Effector memory CD8-positive, alpha-beta T cell (primary cell): ENCODE measurements at places on chromosomes 5 and 9.

DNA sequence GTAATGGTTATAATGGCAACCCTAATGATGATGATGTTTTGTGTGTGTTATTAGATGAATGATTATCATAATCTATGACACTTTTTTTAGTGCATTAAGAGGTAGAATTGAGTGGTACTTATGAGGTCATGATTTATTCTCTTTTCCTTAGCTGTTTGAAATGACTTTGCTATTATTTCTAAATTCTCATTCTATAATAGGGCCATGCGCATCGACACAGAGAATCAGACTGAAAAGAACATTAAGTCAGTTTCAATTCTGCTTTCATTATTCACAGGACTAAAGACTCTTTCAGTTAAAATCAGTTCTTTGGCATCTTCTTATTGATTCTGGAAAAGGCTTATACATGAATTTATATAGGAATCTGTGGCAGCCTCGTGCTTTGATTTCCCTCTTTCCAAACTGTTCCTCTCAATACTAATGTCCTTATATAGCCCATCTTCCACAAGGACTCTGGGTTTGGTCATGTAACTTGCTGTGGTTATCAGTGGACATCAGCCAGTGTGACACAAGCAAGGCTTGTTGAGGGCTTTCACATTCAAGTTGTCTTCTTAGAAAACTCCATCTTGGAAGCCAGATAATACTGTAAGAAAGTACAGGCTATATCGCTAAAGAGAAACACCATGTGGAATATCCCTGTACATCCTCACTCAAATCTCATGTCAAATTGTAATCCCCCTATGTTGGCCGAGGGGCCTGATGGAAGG is 140.3 kb upstream of the CHD1 start:
- no peaks in the 10 kb centered on the region for H3K36me3 ChIP-seq
- no peak overlapping the region for H3K4me3 ChIP-seq
- H3K4me1 ChIP-seq: no peaks in the 10 kb centered on the region
- no peak for DNase-seq
- H3K27ac ChIP-seq: no peak overlapping the region

- H3K27ac ChIP-seq: no peak overlapping the region
- DNase-seq: no peak
- no peak overlapping the region for H3K4me3 ChIP-seq
- H3K36me3 ChIP-seq: peaks cover 9% of the 10 kb centered on the region
- peaks cover 27% of the 10 kb centered on the region for H3K27me3 ChIP-seq
- H3K4me1 ChIP-seq: no peaks in the 10 kb centered on the region
Observed at GRCh38 chr9:4306066-4306776, 6.4 kb upstream of the GLIS3 start.

DNA sequence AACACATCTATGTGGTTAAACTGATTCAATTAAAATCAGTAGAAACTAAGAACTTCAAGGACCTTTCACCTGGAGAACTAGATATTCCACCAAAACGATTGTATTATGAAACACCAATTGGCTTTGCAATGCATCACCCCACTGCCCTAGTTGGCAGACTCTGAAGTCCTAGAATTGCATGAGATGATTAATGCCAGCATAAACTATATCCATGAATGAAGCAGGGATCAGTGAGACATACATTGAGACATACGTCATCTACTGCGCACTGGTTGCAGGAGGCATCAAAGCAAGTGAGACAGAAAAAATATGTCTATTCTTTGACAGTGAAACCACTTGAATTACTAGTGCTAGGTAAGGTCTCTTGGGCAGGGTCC is 9.7 kb upstream of the ZNF354A start:
- DNase-seq: no peak
- peaks cover 51% of the 10 kb centered on the region for H3K27me3 ChIP-seq
- no peaks in the 10 kb centered on the region for H3K4me1 ChIP-seq
- H3K4me3 ChIP-seq: no peak overlapping the region
- no peaks in the 10 kb centered on the region for H3K36me3 ChIP-seq

GRCh38 chr5:51806677-51807076 is 423.4 kb downstream of the ISL1 start:
- H3K4me3 ChIP-seq: no peak overlapping the region
- DNase-seq: no peak
- H3K4me1 ChIP-seq: no peaks in the 10 kb centered on the region
- no peaks in the 10 kb centered on the region for H3K36me3 ChIP-seq

DNA sequence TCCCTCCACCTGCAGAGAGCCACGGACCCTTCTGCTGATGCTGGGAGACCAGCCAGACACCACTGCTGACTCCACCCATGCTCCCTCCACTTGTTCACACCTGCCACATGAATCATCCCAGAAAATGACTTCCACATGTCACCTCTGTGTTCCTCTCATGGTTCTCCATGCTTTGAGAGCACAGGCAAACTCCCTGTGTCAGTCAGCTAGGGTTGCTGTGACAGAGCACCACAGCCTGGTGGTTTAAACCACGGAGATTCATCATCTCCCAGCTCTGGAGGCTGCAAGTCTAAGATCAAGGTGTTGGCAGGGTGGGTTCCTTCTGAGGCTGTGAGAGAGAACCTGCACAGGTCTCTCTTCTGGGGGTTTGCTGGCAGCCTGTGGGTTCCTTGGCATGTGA is 381.4 kb downstream of the GADD45G start:
- no peak for DNase-seq
- no peaks in the 10 kb centered on the region for H3K36me3 ChIP-seq
- H3K4me3 ChIP-seq: no peak overlapping the region
- no peaks in the 10 kb centered on the region for H3K4me1 ChIP-seq
- no peak overlapping the region for H3K27ac ChIP-seq

- no peaks in the 10 kb centered on the region for H3K4me1 ChIP-seq
- no peaks in the 10 kb centered on the region for H3K27me3 ChIP-seq
- H3K4me3 ChIP-seq: no peak overlapping the region
- no peak overlapping the region for H3K27ac ChIP-seq
- DNase-seq: no peak
Observed at GRCh38 chr5:119009131-119009530, 20.8 kb upstream of the DTWD2 start.

GRCh38 chr9:20295555-20295954 is 326.7 kb downstream of the MLLT3 start:
- no peaks in the 10 kb centered on the region for H3K4me1 ChIP-seq
- no peak overlapping the region for H3K27ac ChIP-seq
- peaks cover 18% of the 10 kb centered on the region for H3K27me3 ChIP-seq
- no peak for DNase-seq
- H3K4me3 ChIP-seq: no peak overlapping the region

DNA sequence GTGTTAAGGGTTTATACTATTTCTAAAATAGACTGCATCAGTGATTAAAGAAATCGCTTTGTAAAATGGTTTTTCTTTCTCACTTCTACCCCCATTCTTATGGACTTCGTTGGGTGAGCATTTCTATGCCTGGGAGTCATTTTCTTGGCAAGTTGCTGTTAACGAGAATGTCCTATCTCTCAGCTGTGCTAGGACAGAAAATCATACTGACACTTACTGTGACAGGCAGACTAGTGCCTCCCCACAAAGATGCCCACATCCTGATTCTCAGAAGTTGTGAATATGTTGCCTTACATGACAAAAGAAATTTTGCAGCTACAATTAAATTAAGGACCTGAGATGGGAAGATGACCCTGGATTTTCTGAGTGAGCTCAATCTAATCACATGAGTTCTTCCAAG is 65.1 kb upstream of the NMUR2 start:
- peak overlapping the region; percentile 15 for H3K4me3 ChIP-seq
- peaks cover 48% of the 10 kb centered on the region for H3K27me3 ChIP-seq
- H3K36me3 ChIP-seq: peaks cover 3% of the 10 kb centered on the region

DNA sequence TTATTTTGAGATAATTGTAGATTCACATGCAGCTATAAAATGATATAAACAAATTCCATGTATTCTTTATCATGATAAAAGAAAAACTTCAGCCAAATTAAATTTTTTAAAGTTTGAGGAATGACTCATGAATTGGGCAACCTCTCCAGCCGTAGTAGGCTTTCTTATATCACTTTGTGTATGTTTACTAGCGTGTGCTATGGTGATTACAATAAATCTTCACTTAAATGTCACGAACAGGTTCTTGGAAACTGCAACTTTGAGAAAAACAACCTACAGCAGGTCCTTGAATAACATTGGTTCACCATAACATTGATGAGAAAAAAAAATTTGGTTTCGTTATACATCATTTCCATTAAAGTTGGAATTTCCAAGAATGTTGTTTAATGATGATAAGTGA is 730.9 kb upstream of the TYRP1 start:
- no peak overlapping the region for H3K27ac ChIP-seq
- H3K36me3 ChIP-seq: no peaks in the 10 kb centered on the region
- H3K27me3 ChIP-seq: no peaks in the 10 kb centered on the region
- no peak overlapping the region for H3K4me3 ChIP-seq
- no peaks in the 10 kb centered on the region for H3K4me1 ChIP-seq

GRCh38 chr9:116391306-116391900 is 237.8 kb downstream of the PAPPA start:
- H3K27ac ChIP-seq: no peak overlapping the region
- no peak for DNase-seq
- no peaks in the 10 kb centered on the region for H3K4me1 ChIP-seq
- H3K36me3 ChIP-seq: no peaks in the 10 kb centered on the region

GRCh38 chr5:54601411-54602230 is 84.1 kb downstream of the SNX18 start:
- peaks cover 7% of the 10 kb centered on the region for H3K4me1 ChIP-seq
- DNase-seq: no peak
- H3K4me3 ChIP-seq: no peak overlapping the region
- no peak overlapping the region for H3K27ac ChIP-seq
- no peaks in the 10 kb centered on the region for H3K27me3 ChIP-seq

DNA sequence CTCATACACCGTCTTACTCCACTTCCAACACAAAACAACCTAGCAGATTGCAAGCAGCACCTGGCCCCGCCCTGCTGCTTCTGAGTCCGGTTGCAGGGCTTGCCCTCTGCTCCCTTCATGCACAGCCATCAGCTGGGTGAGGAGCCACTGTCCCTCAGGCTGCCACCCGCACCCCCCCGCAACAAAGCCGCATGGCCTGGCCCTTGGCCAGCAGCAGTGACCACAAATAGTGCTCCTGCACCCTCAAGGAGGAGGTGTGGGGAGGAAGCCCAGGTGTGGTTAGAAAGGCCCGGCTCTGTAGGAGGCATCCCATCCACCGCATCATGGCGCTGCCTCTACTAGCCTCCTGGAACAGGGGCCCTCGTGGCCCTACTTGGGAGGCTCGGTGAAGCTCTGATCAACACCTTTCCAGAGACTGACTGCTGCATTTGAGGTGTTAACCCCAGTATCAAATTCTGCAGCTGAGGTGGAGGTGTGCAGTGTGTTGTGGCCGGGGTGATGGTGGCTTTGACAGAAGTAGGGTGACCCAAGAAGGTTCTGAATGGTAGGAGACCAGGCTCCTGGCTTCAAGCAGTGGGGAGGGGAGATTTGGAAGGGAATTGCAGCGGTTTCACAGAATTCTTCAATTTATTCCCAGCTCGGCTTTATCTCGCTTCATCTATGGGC is 52.7 kb downstream of the WNK2 start:
- H3K27me3 ChIP-seq: peaks cover 45% of the 10 kb centered on the region
- peaks cover 31% of the 10 kb centered on the region for H3K4me1 ChIP-seq
- DNase-seq: peak; percentile 34
- peak overlapping the region; percentile 53 for H3K27ac ChIP-seq

DNA sequence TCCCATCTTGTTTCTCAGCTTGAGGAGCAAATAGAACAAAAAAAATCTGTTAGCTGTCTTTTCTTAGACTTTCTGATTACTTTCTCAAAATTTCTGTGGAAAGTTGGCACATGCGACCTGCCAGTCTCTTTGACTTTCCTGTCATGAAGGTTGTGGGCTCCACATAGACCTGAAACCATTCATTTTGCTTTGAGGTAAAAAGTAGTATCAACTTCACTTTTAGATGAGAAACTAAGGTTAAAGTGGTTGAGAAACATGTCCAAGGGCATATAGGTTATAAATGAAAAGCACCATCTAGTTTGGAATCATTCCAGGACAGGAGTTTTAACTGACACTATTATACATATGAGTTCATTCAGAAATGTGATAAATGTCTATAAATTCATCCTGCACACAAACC is 42.7 kb downstream of the ST8SIA4 start:
- H3K4me1 ChIP-seq: peaks cover 25% of the 10 kb centered on the region
- peaks cover 12% of the 10 kb centered on the region for H3K36me3 ChIP-seq
- no peak overlapping the region for H3K27ac ChIP-seq
- H3K27me3 ChIP-seq: no peaks in the 10 kb centered on the region

- H3K27me3 ChIP-seq: no peaks in the 10 kb centered on the region
- H3K4me1 ChIP-seq: peaks cover 57% of the 10 kb centered on the region
- H3K27ac ChIP-seq: peak overlapping the region; percentile 89
- H3K4me3 ChIP-seq: peak overlapping the region; percentile 61
- no peak for DNase-seq
- H3K36me3 ChIP-seq: peaks cover 24% of the 10 kb centered on the region
Observed at GRCh38 chr5:172853355-172853975, 19.4 kb downstream of the ERGIC1 start.

DNA sequence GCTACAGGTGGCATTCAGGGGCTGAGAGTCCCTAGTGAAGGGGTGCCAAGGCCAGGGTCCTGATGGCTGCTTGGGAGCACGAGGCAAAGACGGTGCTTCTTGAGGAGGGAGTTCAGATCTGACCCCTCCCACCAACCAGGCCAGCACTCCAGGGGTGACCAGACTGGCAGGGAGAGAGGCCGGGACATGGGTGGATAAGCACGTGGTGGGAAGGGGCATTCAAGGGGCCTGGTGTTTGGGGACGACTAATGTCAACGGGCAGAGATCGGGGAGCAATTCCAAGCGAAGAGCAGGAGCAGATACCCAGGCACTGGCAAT is 4.5 kb downstream of the RGS14 start:
- DNase-seq: no peak
- H3K36me3 ChIP-seq: peaks cover 32% of the 10 kb centered on the region
- H3K27me3 ChIP-seq: no peaks in the 10 kb centered on the region
- H3K27ac ChIP-seq: peak overlapping the region; percentile 92

DNA sequence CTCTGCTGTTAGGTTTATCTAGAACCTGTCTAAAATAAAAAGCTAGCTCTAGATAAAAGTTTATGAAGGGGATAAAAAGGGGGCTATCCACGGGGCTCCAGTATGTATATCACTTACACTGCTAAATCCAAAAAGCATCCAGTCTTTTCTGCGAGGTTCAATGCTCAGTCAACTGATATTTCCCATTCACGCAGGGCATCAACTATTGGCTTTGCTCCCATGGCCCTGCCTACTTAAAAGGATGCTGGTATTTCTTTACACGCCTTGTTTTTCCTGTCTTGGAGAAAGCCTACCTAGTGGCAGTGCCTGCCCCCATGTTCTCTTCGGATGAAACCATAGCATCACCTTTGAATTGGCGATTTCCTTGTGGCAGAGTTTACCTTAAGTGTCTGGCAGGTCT is 8.1 kb downstream of the SPRY4 start:
- no peak overlapping the region for H3K4me3 ChIP-seq
- DNase-seq: no peak
- peaks cover 6% of the 10 kb centered on the region for H3K4me1 ChIP-seq
- H3K27ac ChIP-seq: no peak overlapping the region
